Testis (tissue), 5 donors: ENCODE measurements at places on chromosomes 2 and 18. TPM values are rescaled to one million over a fixed set of nuclear protein-coding genes. Genes with fewer than 3 reads are reported as not detected.

INO80C gene
- total RNA-seq = 52.2 TPM

IL1F10 gene
- total RNA-seq = not detected

ANKRD36 gene
- 57.2 TPM for total RNA-seq

TUBA4B gene
- not detected for total RNA-seq

CTAGE1 gene
- 4.2 TPM for total RNA-seq

ZNF385B gene
- 37.4 TPM for total RNA-seq

SRD5A2 gene
- total RNA-seq = 1.3 TPM

TEX44 gene
- total RNA-seq = 84.4 TPM

- no peak overlapping the region for H3K4me3 ChIP-seq
- no peak overlapping the region for H3K27ac ChIP-seq
- no peaks in the 10 kb centered on the region for H3K36me3 ChIP-seq
- peaks cover 3% of the 10 kb centered on the region for H3K4me1 ChIP-seq
- no peaks in the 10 kb centered on the region for H3K27me3 ChIP-seq
These were observed 46.1 kb downstream of the TMEM185B start for GRCh38 chr2:120177001-120177621.

DNA sequence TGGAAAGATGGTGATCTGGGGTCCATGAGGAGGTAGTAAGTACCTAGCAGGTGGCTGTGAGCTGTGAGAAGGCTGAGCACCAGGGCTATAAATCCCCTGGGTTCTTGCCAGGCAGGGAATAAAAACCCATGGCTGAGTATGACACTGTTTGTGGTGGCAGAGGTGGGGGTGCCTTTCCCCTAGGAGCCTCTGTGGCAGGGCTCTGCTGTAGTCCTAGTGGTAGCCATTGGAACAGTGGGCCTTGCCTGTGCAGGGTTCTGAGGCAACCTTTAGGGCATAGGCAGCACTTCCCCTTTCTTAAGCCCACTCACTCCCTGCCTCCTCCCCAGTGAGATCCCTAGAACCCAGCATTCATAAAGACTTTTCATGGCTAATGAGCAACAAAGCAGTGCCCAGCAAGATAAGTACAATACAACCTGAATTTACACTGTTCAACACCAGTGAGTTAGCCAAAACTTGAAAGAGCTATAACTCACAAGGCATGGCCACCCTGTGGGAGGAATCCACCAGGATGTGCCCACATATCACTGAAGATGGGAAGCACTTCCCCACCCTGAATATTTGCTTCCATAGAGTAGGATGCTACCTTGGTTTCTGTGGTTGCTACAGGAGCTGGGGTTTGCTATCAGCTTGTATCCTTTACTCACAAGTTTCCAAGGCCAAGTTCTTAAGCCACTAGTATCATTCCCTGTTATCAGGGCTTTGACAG, 100.9 kb upstream of the NEUROD1 start:
- no peak overlapping the region for H3K4me3 ChIP-seq
- H3K4me1 ChIP-seq = peaks cover 16% of the 10 kb centered on the region
- H3K36me3 ChIP-seq = no peaks in the 10 kb centered on the region
- H3K27me3 ChIP-seq = no peaks in the 10 kb centered on the region

DNA sequence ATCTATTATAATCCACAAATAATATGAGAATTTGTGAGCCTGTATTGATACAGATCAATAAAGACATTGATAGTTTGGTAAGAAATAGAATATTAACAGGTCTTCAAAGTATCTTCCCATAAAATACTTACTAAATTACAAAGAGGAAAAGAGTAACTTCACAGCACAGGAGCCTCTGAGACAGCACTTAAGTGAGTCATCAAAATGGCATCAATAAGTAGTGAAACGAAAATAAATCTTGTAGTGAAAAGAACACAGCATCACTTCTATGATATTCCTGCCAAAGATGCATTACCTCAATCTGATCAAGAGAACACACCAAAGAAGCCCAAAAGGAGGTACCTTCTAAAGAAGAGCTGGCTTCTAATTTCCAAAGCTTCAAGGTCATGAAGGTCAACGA, 116.4 kb downstream of the CBLN2 start:
- H3K4me1 ChIP-seq = no peaks in the 10 kb centered on the region
- H3K36me3 ChIP-seq = no peaks in the 10 kb centered on the region
- H3K27me3 ChIP-seq = no peaks in the 10 kb centered on the region
- H3K4me3 ChIP-seq = no peak overlapping the region
- H3K27ac ChIP-seq = no peak overlapping the region

GRCh38 chr2:83650161-83650560, 808.9 kb downstream of the SUCLG1 start:
- no peak overlapping the region for H3K27ac ChIP-seq
- no peak overlapping the region for H3K4me3 ChIP-seq
- no peak for DNase-seq
- no peaks in the 10 kb centered on the region for H3K4me1 ChIP-seq
- no peaks in the 10 kb centered on the region for H3K36me3 ChIP-seq
- no peaks in the 10 kb centered on the region for H3K27me3 ChIP-seq

DNA sequence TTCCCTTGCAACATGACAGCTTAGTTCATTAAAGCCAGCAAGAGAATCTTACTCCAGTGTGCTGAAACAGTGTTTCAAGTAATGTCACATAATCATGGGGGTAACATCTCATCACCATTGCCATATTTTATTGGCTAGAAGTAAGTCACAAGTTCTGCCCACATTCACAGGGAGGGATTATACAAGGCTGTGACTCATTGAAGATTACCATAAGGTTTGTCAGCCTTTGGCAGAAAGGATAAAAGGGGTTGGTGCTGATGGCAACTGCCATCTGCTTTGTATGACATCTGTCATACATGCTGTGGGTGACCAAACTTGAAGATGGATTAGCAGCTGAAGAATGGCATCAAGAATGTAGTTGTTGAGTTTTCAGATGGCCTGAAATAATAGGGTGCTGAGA, 61.2 kb downstream of the KCNE4 start:
- no peak overlapping the region for H3K4me3 ChIP-seq
- H3K27me3 ChIP-seq = no peaks in the 10 kb centered on the region
- no peaks in the 10 kb centered on the region for H3K4me1 ChIP-seq
- H3K36me3 ChIP-seq = no peaks in the 10 kb centered on the region
- no peak for DNase-seq

DNA sequence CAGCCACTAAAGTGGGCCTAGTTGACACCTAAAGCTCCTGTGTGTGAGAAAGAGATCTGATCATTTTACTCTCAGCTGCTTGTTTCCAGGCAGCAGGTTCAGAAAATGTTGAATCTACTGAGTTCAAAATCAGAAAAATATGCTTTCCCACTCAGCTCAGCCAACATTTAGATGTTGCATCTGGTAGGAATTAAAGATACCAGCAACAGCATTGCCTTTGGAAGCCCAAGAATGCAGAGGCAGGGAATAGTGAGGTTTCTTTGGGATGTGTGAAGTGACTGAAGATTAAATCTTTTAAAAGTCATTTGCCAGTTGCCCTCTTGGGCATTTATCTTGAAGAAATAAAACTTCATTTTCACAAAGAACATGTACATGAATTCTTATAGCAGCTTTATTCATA, 33.9 kb upstream of the DOCK10 start:
- H3K4me3 ChIP-seq = no peak overlapping the region
- H3K27me3 ChIP-seq = no peaks in the 10 kb centered on the region
- H3K27ac ChIP-seq = no peak overlapping the region
- H3K4me1 ChIP-seq = no peaks in the 10 kb centered on the region

DNA sequence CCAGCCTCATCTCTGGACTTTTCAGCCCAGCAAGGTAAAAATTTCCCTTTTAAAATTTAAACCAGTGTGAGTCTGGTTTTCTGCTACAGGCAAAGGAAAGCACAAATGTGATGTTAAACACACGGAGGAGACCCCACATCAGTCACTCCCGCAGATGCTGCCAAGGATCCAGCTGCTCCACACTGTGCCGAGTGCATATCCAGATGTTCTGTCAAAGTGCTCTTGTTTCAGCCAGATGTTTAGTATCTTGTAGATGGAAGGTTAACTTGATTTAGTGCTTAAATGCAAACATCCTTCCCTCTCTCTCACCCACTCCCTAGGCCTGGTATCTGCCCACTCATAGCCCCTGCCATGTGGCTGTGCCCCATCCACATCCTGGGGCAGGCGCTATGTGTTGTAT, 15.8 kb upstream of the ATOH8 start:
- H3K4me1 ChIP-seq = peaks cover 16% of the 10 kb centered on the region
- DNase-seq = no peak
- no peaks in the 10 kb centered on the region for H3K36me3 ChIP-seq

DNA sequence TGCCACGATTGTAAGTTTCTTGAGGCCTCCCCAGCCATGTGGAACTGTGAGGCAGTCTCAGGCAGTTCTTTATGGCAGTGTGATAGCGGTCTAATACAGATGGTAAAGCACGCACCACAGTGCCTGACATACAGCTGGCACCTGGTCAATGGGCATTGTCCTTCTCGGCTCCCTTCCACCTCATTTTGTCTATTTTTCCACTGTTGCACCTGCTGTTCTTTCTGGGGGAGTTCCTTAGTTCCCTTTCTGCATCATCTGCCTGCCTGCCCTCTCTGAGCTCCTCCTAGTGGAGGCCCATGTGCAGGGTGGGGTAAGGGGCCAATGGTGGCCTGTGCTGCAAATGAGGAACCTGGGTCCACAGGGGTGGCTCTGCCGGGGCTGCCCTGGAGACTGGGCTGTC, 157.6 kb downstream of the LPIN1 start:
- no peaks in the 10 kb centered on the region for H3K36me3 ChIP-seq
- H3K4me3 ChIP-seq = no peak overlapping the region
- H3K27me3 ChIP-seq = no peaks in the 10 kb centered on the region
- no peaks in the 10 kb centered on the region for H3K4me1 ChIP-seq
- H3K27ac ChIP-seq = no peak overlapping the region

DNA sequence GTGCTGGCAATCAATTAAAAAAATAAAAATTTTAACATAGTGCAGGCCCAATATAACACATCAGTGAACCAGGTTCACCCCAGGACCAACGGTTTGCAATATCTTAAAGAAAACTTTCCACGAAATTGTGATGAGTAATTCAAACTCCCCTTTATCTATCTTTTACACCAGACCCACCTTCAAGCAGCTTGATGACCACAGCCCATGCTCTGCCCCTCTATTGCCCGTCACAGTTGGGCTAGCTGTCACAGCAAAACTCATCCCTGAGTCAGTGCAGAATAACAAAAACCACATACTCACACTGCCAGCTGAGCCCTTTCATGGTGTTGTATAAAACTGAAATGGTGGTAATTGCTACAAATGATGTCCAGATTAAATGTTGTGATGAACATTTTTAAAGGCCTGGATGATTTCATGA, 112.5 kb upstream of the CREB1 start:
- H3K36me3 ChIP-seq = no peaks in the 10 kb centered on the region
- H3K27me3 ChIP-seq = no peaks in the 10 kb centered on the region
- no peak overlapping the region for H3K27ac ChIP-seq

DNA sequence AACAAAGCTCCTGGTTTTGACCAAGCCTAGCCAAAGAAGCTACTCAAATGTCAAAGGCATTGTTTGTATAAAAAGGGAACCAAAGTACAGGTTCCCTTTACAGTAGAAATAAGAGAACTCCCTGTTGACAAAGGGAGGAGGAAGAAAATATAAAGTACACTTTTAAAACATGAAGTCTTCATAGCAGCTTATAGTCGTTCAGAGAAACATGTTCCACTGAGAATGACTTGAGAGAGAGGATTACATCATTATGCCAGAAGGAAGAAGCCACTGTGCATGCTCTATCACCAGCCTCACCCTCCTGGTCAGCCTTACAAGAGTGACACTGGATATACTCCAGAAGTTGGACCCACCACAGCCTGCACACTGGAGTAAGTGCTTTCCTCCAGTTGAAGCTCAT, 2.5 kb upstream of the DHRS9 start:
- no peak overlapping the region for H3K4me3 ChIP-seq
- no peaks in the 10 kb centered on the region for H3K27me3 ChIP-seq
- H3K4me1 ChIP-seq = no peaks in the 10 kb centered on the region
- no peak overlapping the region for H3K27ac ChIP-seq

DNA sequence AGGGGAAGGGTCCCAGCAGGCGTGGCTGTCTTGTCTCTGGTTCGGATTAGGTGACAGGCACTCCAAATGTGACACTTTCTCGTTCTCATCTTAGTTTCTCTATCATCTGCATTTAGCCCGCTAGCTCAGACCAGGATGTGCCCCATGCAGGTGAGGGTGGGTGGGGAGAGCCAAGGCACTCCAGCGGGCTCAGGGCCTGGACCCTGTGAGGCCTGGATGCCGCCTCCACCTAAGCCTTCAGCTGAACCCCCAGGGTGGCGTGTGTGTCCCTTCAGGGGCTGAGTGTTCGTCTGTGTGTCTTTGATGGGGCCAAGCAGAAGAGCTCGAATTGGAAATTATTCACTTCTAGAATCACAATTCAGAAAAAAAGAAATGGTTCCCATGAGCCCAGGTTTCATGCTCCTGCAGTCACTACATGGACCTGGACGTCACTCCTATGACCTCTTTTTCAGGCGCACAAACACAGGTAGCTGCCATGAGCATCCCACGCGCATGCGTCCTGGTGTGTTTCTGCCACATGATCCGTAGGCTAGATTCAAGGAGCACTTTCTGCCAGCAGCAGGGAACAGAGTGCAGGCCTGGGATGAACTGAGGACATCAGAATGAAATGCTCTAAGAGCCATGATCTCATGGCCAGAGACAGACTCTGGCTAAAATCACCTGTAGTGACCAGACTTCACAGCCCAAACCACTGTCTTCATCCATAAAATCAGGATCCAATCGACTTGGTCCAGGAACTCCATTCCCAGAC, 25.8 kb downstream of the CIDEA start:
- H3K36me3 ChIP-seq = no peaks in the 10 kb centered on the region
- no peaks in the 10 kb centered on the region for H3K4me1 ChIP-seq
- no peaks in the 10 kb centered on the region for H3K27me3 ChIP-seq
- H3K27ac ChIP-seq = peak overlapping the region; percentile 95

GRCh38 chr2:109386004-109386695, 227.6 kb downstream of the SEPTIN10 start:
- peaks cover 22% of the 10 kb centered on the region for H3K4me1 ChIP-seq
- no peaks in the 10 kb centered on the region for H3K27me3 ChIP-seq
- H3K36me3 ChIP-seq = no peaks in the 10 kb centered on the region
- H3K4me3 ChIP-seq = no peak overlapping the region
- no peak for DNase-seq

DNA sequence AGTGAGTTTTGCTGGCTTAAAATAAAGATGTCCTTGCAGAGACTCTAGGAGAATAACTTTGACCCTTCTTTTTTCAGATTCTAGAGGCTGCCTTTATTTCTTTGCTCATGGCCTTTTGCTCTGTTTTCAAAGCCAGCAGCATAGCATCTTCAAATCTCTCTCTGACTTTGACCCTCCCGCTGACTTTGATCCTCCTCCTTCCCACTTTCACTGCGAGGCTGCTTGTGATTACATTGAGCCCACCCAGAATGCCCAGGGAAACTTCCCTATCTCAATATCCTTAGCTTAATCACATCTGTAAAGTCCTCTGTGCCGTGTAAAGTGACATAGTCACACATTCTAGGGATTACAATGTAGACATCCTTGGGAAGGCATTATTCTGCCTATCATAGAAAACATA, 23.9 kb downstream of the TACR1 start:
- H3K4me3 ChIP-seq = no peak overlapping the region
- H3K36me3 ChIP-seq = no peaks in the 10 kb centered on the region
- no peaks in the 10 kb centered on the region for H3K27me3 ChIP-seq
- no peaks in the 10 kb centered on the region for H3K4me1 ChIP-seq
- no peak overlapping the region for H3K27ac ChIP-seq
- DNase-seq = no peak
